ENCODE measurements at places on chromosomes 2 and 18.

DNA sequence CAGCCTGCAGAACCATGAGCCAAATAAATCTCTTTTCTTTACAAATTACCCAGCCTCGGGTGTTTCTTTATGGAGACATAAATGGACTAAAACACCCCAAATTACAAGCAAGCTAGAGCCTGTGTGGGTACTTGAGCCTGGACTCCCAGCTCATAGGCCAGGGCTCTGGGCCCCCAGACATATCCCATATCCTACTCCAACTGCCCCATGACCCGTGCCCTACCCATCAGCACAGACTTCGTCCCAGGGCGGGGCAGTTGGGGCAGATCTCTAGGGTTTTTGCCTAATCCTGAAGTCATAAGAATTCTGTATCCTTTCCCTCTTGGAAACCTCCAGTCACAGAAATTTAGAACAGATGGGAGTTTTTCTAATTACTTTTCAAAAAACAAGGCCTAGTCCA, 90.7 kb downstream of the DDX1 start:
- no peak for DNase-seq

- DNase-seq = no peak
Measured at GRCh38 chr2:68225119-68225632, 27.2 kb downstream of the PPP3R1 start.

GRCh38 chr2:43268066-43268953, 41.9 kb upstream of the ZFP36L2 start:
- no peak for DNase-seq

DNA sequence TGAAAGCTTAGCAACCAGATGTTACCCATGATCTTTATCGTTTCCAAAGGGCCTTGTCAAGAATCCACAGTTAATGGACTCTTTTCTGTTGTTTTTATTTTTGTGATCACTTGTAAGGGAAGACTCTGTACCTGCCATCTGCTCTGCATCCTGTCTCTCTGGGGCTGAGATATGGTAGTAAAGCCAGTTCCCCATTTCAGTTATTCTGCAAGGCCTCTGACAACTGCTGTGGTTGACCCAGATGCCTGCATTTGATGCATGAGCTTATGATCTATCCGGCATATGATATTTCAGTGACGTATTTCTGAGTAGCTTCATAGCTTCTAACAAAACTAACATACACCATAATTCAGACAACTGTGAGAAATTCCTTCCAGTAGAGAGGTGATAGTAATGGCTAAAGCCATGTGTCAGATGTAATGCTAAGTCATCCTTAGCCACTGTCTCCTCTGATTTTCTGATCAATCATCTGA, 105.1 kb downstream of the TPO start:
- DNase-seq = no peak

GRCh38 chr2:187382131-187382530, 65.9 kb downstream of the CALCRL start:
- no peak for DNase-seq

DNA sequence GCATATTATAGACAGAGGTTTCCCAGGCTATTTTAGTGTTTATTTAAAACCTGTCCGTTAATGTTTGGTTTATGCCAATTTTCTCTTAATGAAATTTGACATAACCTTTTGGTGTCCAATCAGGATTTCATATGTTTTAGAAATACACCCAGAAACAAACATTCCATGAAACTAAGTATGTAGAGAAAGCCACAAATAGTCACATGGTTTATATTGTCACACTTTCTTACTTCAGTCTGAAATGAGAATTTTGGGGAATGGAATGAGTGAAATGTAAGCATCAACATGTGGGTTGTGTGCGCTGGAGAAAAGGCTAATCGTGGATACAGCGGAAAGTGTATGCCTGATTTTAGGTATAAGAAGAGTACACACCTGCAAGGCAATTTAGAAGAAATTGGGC, 277.0 kb upstream of the RAB12 start:
- DNase-seq = no peak

- DNase-seq = no peak
Measured at GRCh38 chr2:195836002-195836401, 179.0 kb downstream of the SLC39A10 start.

GRCh38 chr2:11784747-11785610, 38.5 kb downstream of the LPIN1 start:
- peak; percentile 79 for DNase-seq

- DNase-seq = no peak
Measured at GRCh38 chr2:114762986-114763385, 320.5 kb downstream of the DPP10 start.

- DNase-seq = no peak
Measured at GRCh38 chr18:58128381-58129374, 84.7 kb downstream of the NEDD4L start.

DNA sequence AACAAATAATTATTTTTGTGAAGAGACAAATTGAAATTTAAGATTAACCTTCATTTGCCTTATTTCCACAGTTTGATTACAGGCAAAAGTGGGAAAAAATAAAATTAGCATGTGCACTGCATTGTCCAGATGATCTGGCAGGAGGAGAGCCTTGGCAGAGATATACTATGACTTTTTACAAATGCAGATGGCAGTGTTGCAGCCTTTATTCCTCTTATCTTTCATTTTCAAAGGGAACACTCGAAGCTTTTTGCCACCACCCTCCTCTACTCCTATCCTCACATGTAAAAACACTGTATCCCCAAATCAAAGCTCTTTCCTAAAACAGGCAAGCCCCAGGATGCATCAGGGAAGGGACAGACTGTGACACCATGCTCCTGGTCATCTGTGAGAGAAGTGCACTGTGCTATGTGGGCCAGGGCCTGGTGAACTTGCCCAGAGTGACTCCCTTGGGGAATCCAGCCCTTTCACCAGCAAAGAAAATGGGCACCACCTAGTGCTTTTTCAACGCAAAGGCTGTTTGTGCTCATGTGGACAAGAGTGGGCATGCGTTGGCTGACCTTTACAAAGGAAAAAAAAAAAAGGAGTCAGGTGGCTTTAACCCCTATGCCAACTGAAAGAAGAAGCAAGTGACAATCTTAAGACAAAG, 74.7 kb upstream of the ETAA1 start:
- no peak for DNase-seq

DNA sequence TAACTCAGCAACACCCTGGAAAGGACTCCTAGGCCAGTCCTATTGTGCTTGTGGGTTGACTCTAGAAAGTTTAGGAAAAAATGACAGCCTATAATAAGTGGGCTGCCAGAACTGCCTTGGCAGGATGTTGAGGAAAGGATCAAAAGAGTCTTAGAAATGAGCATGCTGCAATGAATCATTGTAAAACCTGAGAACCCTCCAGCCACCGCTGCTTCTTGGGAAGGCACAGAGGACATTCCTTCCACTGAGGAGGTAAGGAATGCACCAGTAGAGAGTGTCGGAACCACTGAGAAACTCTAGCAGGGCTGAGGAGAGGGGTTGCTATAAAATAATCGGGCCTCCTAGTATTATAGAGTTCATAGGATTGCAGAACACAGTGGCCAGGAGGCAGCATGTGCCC, 146.7 kb upstream of the SMIM21 start:
- no peak for DNase-seq

- DNase-seq = no peak
Measured at GRCh38 chr18:46748466-46748865, 8.4 kb downstream of the ST8SIA5 start.

GRCh38 chr2:6535572-6535971, 330.1 kb downstream of the CMPK2 start:
- DNase-seq = no peak

DNA sequence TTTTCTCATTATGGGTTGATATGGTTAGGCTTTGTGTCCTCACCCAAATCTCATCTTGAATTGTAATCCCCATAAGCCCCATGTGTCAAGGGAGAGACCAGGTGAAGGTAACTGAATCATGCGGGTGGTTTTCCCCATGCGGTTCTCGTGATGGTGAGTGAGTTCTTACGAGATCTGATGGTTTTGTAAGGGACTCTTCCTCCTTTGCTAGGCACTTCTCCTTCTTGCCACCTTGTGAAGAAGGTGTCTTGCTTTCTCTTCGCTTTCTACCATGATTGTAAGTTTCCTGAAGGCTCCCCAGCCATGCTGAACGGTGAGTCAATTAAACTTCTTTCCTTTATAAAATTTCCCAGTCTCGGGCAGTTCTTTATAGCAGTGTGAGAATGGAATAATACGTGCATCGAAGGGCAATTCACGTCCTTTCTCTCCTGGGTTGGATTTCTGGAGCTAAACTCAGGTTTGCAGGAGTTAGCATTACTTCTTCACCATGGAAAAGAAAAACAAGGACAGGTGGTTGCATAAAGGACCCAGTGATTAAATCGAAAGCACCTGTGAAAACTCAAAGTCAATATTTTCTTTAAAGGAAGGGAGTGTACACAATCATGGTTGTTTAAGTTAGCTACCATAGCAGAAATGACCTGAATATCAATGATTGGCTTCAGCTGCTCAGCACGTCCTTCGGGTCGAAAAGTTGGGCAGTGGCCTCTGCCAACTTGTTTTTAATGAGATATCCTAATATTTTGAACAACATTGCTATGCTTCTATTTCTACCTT, 54.1 kb downstream of the CDC42EP3 start:
- no peak for DNase-seq

- no peak for DNase-seq
Measured at GRCh38 chr2:44679990-44680389, 261.5 kb upstream of the SIX3 start.

DNA sequence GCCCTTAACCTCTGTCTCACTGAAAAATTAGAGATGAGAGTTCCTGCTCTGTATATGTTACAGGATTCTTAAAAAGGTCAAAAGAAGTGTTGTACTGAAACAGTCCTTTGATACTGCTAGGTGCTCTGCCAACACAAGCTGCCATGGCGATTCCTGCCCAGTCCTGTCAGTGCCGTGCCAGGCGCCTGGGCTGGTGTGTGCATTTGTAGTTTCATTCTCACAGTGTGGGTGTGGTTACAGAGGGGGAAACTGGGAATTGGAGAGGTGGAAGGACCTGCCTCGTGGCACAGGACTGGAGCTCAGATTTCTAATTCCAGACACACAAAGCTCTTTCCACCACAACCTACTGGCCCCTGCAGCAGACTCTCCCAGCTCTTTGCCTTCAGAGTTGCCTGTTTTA, 122.3 kb upstream of the RAB6C start:
- DNase-seq = no peak

DNA sequence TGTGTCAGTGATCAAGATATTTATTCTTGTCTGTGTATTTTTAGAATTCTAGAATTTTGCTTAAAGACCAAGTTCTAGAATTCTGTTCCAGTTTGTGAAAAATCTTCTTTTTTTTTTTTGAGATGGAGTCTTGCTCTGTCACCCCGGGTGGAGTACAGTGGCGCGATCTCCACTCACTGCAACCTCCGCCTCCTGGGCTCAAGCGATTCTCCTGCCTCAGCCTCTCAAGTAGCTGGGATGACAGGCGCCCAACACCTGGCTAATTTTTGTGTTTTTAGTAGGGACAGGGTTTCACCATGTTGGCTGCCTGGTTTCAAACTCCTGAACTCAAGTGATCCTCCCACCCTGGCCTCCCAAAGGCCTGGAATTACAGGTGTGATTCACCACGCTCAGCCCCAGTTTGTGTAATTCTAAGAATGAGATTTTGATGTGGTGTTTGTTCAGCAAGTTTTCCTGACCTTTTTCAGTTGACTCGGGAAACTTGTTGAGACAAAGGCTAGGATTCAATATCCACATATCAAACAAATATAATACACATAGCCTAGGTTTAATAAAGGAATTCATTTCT, 3.6 kb downstream of the EIF5B start:
- DNase-seq = no peak

GRCh38 chr18:55781481-55781957, 193.5 kb upstream of the TCF4 start:
- DNase-seq = no peak

DNA sequence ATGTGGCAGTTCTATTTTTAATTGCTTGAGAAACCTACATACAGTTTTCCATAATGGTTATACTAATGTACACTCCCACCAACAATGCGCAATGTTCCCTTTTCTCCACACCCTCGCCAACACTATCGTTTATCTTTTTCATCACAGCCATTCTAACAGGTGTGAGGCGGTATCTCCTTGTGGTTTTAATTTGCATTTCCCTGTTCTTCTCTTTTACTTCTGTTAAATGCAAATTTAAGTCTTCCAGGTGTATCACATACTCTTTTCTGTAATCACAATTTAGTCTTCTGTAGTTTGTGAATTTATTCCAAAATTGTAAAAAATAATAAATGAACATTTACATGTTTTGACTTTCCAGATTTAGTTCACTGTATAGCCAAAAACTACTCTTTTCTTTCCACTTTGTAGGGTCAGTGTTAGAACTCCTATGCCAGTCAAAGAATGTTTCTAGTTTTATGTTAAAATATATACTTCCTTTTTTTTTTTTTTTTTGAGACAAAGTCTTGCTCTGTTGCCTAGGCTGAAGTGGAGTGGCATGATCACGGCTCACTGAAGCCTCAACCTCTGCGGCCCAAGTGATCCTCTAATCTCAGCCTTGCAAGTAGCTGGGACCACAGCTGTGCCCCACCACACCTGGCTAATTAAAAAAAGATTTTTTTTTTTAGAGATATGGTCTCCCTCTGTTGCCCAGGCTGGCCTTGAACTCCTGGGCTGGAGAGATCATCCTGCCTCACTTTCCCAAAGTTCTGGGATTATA, 15.4 kb upstream of the ACYP2 start:
- DNase-seq = no peak

GRCh38 chr2:98911376-98912154, 24.5 kb downstream of the CRACDL start:
- DNase-seq = peak; percentile 56

DNA sequence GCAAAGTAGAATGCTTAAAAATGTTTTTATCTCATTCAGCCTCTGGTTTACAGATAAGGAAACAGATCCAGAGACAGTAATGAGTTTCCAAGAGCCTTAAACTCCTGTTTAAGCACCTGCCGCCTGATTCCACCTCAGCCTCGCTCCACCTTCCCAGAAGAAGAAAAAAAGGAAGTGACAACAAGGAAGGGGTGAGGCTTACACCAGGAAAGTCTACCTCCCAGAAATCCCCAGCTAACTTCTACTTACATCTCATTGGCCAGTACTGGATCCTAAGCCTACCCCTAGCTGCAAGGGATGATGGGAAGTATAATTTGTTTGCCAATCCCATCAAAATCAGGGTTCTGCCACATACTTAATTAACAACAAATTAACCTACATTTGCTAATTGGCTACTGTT, 15.3 kb upstream of the ARID5A start:
- DNase-seq = no peak

- DNase-seq = no peak
Measured at GRCh38 chr2:160239436-160239835, 39.4 kb upstream of the ITGB6 start.

GRCh38 chr18:1595195-1595594, 690.5 kb downstream of the ADCYAP1 start:
- DNase-seq = no peak

GRCh38 chr18:75141734-75142133, 67.2 kb downstream of the PTGR3 start:
- peak; percentile 43 for DNase-seq

GRCh38 chr2:51717312-51717711, 685.4 kb upstream of the NRXN1 start:
- no peak for DNase-seq
